ENCODE measurements at places on chromosomes 13 and 19.

DNA sequence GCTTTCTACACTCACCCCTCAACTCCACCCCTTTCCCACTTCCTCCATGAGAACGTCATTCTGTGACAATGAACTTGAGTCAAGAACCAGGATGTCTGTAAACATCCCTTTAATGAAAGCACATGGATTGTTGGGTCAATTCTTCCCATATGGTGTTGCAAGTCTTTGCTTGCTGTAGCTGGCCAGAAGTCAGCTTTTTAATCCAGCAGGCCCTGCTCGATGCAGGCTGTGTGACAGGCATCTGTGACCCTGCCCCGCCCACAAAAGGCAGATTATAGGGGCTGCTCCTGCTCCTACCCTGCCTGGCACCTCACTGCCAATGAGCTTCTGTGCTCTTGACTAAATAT, 78.0 kb downstream of the STARD13 start:
- H3K4me1 ChIP-seq, result peaks cover 35% of the 10 kb centered on the region
- H3K36me3 ChIP-seq, result no peaks in the 10 kb centered on the region
- H3K27me3 ChIP-seq, result no peaks in the 10 kb centered on the region

DNA sequence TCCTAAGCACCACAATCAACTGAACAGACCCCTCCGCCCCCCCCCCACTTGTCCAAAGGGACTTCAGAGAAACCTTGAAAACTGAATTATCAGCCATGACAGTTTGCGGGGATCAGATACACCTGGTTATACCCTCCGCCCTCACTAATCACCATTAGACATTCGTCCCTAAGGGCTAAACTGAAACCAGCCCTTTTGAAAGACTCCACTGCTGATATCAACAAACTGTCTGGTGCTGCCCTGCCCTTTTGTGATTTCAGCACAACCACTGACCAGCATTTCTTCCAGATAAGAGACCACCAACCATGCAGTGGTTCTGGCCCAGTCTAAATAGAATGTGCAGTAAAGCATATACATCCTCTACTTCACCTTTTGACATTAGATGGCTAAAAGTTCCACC, 1422.9 kb downstream of the EFNB2 start:
- H3K27me3 ChIP-seq, result no peaks in the 10 kb centered on the region
- no peaks in the 10 kb centered on the region for H3K36me3 ChIP-seq
- no peak overlapping the region for H3K4me3 ChIP-seq
- DNase-seq, result no peak

DNA sequence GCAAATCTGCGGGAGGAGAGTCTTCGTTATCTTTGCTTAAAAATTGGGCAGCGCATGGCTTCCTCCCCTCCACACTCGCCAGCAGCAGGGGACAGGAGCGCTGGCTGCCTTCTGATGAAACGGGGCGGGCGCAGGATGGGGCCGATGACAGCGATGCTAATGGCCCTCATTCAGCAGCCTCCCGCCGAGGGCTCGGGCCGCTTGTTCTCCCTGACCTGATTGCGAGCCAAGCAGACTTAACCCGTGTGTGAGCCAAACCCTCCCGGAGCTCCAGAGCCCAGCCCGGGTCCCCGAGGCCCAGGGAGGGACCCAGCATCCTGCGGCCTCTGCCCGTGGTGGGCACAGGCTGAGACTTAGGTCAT, 90.3 kb downstream of the KDM4B start:
- no peaks in the 10 kb centered on the region for H3K4me1 ChIP-seq
- H3K27me3 ChIP-seq, result no peaks in the 10 kb centered on the region
- peaks cover 23% of the 10 kb centered on the region for H3K36me3 ChIP-seq
- DNase-seq, result no peak
- no peak overlapping the region for H3K4me3 ChIP-seq
- no peak overlapping the region for H3K27ac ChIP-seq

- H3K4me3 ChIP-seq, result no peak overlapping the region
- H3K27ac ChIP-seq, result no peak overlapping the region
Measured at GRCh38 chr19:57110592-57111328, 9.0 kb upstream of the USP29 start.

DNA sequence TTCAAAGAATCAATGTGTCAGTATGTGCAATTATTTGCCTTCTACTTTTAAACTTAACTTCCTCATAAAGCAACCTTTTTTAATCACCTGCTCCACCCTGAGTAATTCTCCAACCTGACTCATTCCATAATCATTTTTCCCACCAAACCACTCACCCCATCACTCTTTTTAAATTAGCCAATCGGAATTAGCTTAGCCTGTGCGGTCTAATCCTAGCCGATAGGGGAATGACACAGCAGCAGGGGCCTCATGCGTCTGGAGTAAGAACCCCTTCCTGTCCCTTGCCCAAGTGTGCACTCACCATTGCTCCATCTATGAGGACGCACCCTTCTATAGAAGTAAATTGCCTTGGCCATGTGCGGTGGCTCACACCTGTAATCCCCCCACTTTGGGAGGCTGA, 27.4 kb upstream of the ZNF83 start:
- no peaks in the 10 kb centered on the region for H3K27me3 ChIP-seq
- no peak for DNase-seq
- no peak overlapping the region for H3K4me3 ChIP-seq
- peak overlapping the region; percentile 61 for H3K27ac ChIP-seq
- H3K4me1 ChIP-seq, result peaks cover 13% of the 10 kb centered on the region

GRCh38 chr13:73293913-73294523, 235.2 kb downstream of the KLF5 start:
- no peaks in the 10 kb centered on the region for H3K4me1 ChIP-seq
- no peak overlapping the region for H3K4me3 ChIP-seq
- H3K27ac ChIP-seq, result no peak overlapping the region
- DNase-seq, result no peak
- H3K27me3 ChIP-seq, result no peaks in the 10 kb centered on the region

- H3K36me3 ChIP-seq, result no peaks in the 10 kb centered on the region
- no peak overlapping the region for H3K4me3 ChIP-seq
- no peak overlapping the region for H3K27ac ChIP-seq
- no peak for DNase-seq
Measured at GRCh38 chr13:44040818-44041100, 161.1 kb downstream of the LACC1 start.

- H3K4me3 ChIP-seq, result no peak overlapping the region
- no peaks in the 10 kb centered on the region for H3K4me1 ChIP-seq
- no peaks in the 10 kb centered on the region for H3K27me3 ChIP-seq
Measured at GRCh38 chr19:41253660-41254059, 10.5 kb upstream of the HNRNPUL1 start.

DNA sequence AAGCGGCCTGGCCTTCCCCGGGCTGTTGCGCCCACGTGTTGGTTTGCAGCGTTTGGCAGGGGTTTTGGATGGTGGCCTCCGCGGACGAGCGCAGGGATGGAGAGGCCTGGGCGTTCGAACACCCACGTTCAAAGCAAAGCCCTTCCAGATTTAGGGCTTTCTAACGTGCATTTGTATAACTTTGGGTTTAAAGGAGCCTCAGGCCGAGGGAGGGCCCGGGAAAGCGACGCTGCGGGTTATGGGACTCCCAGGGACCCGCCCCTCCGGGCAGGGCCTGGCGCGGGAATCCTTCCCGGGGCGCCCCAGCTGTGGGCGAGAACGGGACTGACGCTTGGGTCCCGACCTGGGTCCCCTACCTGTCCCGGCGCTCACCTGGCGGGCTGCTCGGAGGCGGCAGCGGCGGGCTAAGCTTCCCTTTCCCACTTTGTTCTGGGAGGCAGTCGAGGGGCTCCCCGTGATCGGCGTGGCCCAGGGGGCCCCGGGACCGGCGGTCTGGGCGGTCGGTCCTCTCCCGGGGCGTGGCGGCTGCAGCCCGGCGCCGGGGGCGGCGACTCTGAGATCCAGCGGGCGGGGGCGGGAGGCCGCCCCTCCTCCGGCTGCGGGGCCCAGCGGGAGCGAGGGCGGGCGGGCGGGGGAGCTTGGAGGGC, at the start of gene FBXO17:
Gene FBXO17 (minus strand): TSS at position 529 of the 647 bp plus-strand sequence. CDS start 25,423 bp downstream, outside the sequence.
- DNase-seq, result no peak
- H3K27me3 ChIP-seq, result peaks cover 5% of the 10 kb centered on the region
- H3K36me3 ChIP-seq, result no peaks in the 10 kb centered on the region
- H3K4me3 ChIP-seq, result peak within 1 kb of the TSS; percentile 41
- H3K27ac ChIP-seq, result peak within 1 kb of the TSS; percentile 29

Data from thyroid gland (tissue), 4 donors.